ENCODE measurements at places on chromosomes 5 and 9.

DNA sequence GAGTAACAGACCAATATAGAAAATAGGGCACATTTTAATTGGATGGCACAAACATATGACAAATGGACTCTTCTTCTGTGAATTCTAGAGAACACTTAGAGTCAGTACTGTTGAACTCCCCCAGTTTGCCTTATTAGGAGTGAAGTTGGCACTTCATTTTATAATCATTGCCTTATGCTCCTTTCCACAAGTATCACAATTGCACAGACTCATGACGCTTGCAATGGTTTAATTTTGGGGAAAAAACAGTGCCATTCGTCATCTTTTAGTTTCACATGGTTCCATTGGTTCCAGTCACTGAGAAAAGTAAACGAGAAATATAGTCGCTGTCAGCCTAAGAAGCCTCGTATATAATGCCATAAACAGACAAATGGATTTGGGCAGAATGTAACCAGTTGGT lies 71.2 kb downstream of the LURAP1L start:
- DNase-seq: no peak

DNA sequence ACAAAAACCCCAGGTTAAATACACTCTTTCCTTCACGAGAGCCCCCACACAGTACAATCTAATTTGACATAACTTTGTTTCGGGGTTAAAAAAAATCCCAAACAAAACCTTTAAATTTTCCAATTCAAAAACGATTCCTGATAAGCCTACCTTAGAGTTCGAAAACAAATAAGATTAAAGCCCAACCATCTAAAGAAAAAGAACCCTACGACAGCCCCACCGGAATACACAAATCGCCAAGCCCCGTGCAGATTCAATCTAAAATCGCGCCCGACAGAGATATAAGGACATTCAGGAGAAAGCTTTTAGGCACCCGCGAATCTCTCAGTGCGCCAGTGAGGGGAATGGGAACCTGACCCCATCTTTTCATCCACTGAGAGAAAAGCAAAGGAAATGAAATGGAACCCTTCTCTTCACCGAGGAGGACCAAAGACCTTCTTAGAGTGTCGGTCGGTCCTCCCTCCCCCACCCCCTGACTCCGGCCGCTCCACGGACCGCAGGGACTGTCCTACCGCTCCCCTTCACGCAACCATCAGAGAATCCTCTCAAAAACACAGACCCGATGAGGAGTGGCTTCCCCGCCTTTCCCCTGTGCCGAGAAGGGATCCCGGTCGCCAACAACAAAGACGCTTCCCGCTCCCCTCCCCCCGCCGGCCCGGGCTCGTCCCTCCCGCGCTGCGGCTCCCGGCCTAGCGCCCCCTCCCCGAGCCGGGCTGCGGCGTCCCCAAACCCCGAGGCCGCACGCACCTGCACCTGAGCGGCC lies 925 bp downstream of the ABHD17B start:
- DNase-seq: peak; percentile 75

- DNase-seq: no peak
Measured at GRCh38 chr5:141821430-141821925, 56.7 kb downstream of the PCDH1 start.

DNA sequence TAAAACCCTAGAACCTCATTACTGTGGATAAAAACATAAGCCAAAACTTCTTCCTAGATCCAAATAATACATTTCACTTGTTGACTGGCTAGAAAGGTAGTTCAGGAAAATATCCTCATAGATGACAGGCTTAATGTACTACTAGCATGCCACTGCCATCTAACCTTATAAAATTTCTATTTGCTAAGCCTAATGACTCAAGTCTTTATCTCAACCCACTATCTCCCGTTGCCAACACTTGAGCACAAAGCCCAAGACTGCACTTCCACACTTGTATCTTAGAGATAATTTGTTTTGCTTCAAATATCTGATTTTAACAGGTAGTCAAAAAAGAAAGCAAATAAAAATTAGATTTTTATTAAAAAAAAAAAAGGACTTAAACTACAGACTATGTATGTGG lies 42.7 kb downstream of the FBXL17 start:
- no peak for DNase-seq

- DNase-seq: peak; percentile 41
Measured at GRCh38 chr9:119961774-119962424, 592.7 kb upstream of the BRINP1 start.

DNA sequence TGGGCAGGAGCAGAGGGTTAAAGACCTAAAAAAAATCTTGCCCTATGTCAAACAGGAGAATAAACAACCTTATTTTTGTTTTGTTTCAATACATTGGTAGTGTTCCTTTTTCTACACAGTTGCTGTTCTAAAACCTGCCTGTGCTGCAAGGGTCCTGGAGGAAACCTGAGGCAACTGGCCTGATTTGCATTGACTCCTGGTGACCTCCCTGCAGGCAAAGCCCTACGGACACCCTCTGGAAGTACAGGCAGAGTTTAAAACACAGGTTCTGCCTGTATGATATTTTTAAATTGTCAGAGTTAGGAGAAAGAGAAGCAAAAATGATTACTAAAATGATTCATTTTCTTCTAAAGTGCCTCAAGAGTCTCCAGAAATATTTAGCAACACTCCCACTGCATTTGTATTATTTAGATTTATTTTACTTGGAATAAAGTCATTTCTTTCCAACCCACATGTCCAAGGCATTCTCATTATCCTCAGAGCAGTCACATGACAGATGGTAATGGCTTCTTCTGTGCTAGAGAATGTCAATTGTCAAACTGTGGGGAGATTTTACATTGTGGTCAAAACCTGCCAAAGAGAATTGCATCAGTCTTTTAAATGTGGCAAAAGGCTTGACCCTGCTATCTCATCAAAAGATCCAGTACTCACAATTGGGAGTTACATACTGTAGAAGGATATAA lies 559.6 kb downstream of the CETN3 start:
- DNase-seq: no peak

DNA sequence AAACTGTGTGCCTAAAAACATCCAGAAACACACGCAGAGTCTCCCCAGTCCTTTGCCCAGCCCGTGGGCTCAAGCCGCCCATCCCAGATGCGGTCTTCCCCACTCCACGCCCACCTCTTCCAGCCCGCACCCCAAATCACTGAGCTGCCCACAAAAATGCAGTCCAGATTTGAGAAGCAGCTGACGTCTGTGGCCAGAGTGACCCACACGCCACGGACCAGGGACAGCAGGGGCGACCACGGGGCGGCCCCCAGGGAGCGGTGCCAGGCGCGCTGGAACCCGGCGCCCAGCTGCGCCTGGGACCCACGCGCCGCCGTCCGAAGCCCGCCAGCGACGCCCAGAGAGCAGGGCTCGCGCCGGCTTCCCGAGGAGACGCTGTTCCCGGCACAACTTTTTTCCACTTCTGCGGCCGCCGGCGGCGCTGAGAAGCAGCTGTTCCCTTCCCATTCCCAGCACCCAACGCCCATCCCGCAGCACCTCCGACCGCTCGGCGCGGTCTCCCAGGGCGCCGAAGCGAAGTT lies 674 bp downstream of the LHFPL2 start:
- DNase-seq: peak; percentile 66

DNA sequence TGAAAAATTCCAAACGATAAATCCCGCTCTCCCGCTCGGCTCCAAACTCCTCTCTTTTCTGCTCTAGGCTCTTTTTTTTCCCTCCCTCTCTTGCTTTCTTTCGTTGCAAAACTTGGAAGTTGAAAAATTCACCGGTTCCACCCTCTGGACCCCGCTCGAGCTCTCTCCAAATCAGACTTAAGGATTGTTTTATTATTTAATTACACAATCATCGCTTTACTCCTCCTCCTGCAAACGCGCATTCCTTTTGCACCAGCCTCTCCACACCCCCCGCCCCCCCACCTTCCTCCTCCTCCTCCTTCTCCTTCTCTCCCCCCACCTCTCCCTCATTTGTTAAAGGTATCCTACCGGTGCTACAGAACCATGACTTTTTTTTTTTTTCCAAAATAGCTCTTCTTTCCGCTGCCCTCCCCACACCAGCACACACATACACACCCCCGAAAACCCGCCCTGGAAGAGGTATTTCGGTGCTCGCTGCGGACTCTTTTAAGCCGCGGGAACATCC lies 535 bp upstream of the NFIB start:
- peak; percentile 92 for DNase-seq

GRCh38 chr5:168300326-168301182 lies 9.1 kb downstream of the WWC1 start:
- DNase-seq: no peak

GRCh38 chr5:159359408-159359807 lies 29.1 kb upstream of the IL12B start:
- no peak for DNase-seq

DNA sequence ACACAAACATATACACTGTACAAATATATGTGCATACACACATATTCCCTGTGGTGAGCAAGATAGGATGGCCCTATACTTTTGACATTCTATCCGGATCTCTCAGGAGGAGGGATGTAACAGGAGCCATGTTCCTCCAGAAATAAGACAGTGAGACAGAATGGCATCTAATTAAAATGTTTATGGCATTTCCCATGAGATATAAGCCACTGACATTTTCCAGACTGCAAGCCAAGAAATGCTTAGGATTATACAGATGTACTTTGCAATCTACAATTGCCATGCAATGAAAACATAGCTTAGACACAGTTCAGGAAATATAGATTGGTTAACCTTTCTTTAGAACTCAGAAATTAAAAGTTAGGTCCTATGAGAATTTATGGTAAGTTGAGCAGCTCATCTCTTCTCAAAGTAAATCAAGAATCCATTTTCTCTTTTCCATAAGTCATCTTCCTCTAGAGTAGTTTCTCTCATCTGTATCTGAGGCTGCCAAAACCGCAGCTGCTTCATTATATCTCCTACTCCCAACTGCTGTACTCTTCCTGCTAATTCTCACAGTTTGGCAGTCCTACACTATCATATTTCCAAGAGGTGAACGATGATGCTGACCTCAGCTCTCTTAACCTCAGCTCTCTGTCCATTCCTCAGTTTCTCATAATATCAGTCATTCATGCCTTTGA lies 1719.1 kb downstream of the MAT2B start:
- no peak for DNase-seq

DNA sequence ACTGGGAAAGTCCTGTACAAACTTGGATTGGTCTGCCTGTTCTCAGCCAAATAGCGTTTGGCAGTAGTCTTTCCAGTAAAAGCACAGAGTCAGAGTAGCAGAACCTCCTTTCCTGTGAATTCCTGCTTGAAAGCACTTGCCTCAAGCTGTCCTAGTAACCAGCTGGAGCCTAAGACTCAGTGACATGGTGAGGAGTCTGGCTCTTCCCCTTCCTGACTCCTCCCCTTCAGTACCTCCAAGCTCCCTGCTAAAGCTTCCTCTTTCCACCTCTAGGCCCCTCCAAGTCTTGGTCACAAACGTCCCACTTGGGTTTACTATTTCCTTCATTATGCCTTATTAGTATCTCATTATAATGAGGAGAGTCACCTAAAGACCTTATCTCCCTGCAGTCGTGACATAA lies 21.4 kb upstream of the FAM81B start:
- DNase-seq: no peak

- DNase-seq: no peak
Measured at GRCh38 chr5:33507426-33507825, 66.7 kb downstream of the TARS1 start.

GRCh38 chr9:132114102-132114707 lies 34.5 kb upstream of the MED27 start:
- peak; percentile 65 for DNase-seq

DNA sequence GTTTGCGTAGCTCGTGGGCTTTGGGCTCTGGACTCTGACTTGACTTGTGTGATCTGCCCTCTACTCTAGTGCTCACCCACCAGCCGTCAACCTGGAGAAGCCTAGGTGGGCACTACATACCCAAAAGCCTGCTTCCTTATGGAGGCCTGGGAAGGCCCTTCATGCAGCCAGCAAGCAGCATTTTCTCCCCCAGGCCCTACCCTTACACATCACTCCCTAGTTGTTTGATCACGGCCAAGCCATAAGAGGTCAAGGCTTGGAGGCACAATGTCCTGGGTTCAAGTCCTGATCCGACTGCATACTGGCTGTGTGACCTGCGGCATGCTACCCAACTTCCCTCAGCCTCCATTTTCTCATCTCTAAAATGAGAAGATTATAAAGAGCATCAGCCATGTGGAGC lies 151.3 kb upstream of the EGFLAM start:
- no peak for DNase-seq

All from adrenal gland (tissue), 19 donors.